Mononuclear cell (primary cell): ENCODE measurements at places on chromosomes 7 and 10. TPM values are rescaled to one million over a fixed set of nuclear protein-coding genes. Genes with fewer than 3 reads are reported as not detected.

MACROH2A2 gene
- total RNA-seq, result 1.2 TPM

C10orf62 gene
- total RNA-seq, result not detected

IDI2 gene
- not detected for total RNA-seq

CYP26C1 gene
- not detected for total RNA-seq

GLI3 gene
- total RNA-seq, result 0.10 TPM

PON1 gene
- not detected for total RNA-seq

ATOH7 gene
- total RNA-seq, result not detected

CPVL gene
- total RNA-seq, result 132 TPM

PLXDC2 gene
- 46.2 TPM for total RNA-seq

WIPF3 gene
- total RNA-seq, result under 0.01 TPM

IGFBP1 gene
- not detected for total RNA-seq

TRIM73 gene
- 4.7 TPM for total RNA-seq

LIPF gene
- total RNA-seq, result not detected

CLDN12 gene
- 1.4 TPM for total RNA-seq

TMEM273 gene
- total RNA-seq, result 3.5 TPM

BHLHA15 gene
- not detected for total RNA-seq

CFAP58 gene
- total RNA-seq, result 0.10 TPM

RTKN2 gene
- total RNA-seq, result 9.8 TPM

TDRD1 gene
- total RNA-seq, result 0.10 TPM

CYP17A1 gene
- not detected for total RNA-seq

NEUROD6 gene
- total RNA-seq, result not detected

RNLS gene
- total RNA-seq, result 2.4 TPM
